Activated CD4-positive, alpha-beta memory T cell treated with anti-CD3 and anti-CD28 coated beads, Interleukin-2, amount 10 ng/mL, durations not matched to agents 7 days and 5 days (primary cell): ENCODE measurements at places on chromosomes 3 and 15. TPM values are rescaled to one million over a fixed set of nuclear protein-coding genes. Genes with fewer than 3 reads are reported as not detected.

DNA sequence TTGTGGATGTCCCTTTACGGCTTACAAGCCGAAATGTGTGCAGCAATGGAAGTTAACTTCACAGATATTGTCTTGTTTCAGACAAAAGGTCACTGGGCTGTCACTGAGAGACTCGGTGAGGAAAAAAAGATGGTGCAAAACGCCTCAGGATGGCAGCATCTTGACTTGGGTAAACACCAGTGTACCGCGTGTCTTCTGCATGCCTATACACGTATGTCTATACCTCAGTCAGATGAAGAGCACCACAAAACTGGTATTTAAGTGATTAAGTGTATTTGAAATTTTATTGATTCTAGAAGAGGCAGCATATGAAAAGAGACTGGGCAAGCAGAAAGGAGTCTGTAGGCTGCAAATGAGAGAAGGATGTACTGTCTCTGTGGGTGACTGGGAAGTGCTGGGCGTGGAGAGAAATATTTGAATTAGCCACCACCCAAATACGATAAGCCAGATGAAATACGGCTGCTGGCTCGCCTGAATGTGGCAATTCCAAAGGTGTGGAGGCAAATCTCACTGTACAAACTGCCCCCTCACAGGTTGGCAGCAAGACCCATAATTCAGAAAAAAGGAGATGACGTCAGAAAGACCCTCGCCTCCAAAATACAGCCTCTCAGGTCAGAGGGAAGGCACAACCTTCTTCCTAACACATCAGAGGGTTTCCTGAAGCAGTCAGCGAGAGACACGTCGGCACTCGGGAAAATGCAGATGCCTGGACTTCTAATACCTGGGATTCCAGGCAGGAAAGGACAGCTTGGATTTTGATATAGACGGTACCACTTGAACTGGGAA lies 53.4 kb upstream of the NEO1 start:
- H3K4me1 ChIP-seq = peaks cover 2% of the 10 kb centered on the region
- no peak overlapping the region for H3K27ac ChIP-seq
- H3K4me3 ChIP-seq = no peak overlapping the region
- H3K36me3 ChIP-seq = no peaks in the 10 kb centered on the region
- no peak for DNase-seq
- peaks cover 38% of the 10 kb centered on the region for H3K27me3 ChIP-seq

CDHR4 gene
- not detected for total RNA-seq

DNA sequence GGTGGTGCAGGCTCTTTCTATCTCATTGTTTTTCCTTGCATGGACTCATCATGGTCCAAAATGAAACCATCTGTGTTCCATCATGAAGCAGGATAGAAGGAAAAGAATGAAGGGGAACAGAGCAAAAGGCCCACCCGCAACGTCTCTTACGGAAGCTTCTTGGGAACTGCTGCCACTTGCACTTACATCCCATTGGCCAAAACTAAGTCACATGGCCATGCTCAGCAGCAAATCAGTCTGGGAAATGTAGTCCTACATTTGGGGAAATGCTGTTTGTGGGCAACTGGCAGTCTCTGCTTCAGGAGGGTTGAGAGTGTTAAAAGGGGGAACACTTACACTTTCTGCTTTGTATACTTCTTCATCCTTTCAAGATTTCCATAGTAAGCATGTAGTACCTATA lies 191.6 kb downstream of the SV2B start:
- H3K36me3 ChIP-seq = no peaks in the 10 kb centered on the region
- no peak for DNase-seq
- H3K4me1 ChIP-seq = no peaks in the 10 kb centered on the region
- H3K4me3 ChIP-seq = no peak overlapping the region

DNA sequence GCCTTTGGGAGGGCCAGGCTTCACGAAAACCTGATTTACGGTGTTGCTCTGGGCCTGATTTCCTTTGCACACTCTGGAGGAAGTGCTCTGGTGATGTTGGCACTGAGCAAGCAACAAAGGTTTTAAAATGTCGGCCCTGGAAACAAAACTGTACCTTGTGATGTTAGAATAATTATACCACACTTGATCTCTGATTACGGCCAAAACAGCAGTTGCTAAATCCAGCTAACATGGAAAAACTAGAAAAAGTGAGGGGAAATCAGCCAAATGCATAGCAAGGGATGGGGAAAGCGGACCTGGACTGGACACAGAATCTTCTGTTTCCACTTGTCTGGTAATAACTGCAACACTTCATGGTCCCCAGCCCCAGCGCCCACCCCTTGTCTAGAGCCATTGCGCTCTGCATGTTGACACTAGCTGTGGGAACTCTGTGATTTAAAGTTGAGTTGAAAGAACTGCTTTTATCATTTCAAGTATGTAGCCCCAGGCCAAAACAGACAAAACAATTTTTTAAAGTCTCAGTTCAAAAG lies 120.1 kb downstream of the VGLL4 start:
- H3K27ac ChIP-seq = no peak overlapping the region
- H3K4me1 ChIP-seq = no peaks in the 10 kb centered on the region
- peaks cover 7% of the 10 kb centered on the region for H3K36me3 ChIP-seq
- DNase-seq = no peak
- H3K4me3 ChIP-seq = no peak overlapping the region

- H3K4me1 ChIP-seq = no peaks in the 10 kb centered on the region
- no peak overlapping the region for H3K27ac ChIP-seq
- no peak overlapping the region for H3K4me3 ChIP-seq
Measured at GRCh38 chr3:194758716-194759115, 73.0 kb downstream of the FAM43A start.

- no peaks in the 10 kb centered on the region for H3K36me3 ChIP-seq
- no peaks in the 10 kb centered on the region for H3K4me1 ChIP-seq
- H3K27me3 ChIP-seq = peaks cover 7% of the 10 kb centered on the region
- DNase-seq = no peak
- no peak overlapping the region for H3K27ac ChIP-seq
Measured at GRCh38 chr3:157398598-157398997, 38.1 kb upstream of the PTX3 start.

DNA sequence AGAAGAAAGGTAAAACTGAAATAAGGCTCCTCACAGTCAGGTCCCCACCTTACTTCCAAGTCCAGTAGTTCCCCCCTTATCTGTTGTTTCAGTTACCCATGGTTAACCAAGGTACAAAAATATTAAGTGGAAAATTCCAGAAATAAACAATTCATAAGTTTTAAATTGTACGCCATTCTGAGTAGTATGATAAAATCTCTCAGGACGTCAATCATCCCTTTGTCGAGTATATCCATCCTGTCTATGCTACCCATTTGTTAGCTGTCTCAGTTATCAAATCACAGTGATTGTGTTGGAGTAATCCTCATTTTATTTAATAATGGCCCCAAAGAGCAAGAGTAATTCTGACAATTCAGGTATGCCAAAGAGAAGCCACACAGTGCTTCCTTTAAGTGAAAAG lies 43.9 kb downstream of the LRRFIP2 start:
- no peak overlapping the region for H3K27ac ChIP-seq
- no peak for DNase-seq
- H3K4me3 ChIP-seq = no peak overlapping the region
- H3K27me3 ChIP-seq = no peaks in the 10 kb centered on the region
- peaks cover 12% of the 10 kb centered on the region for H3K36me3 ChIP-seq
- peaks cover 23% of the 10 kb centered on the region for H3K4me1 ChIP-seq

LARP6 gene
- total RNA-seq = not detected

DNA sequence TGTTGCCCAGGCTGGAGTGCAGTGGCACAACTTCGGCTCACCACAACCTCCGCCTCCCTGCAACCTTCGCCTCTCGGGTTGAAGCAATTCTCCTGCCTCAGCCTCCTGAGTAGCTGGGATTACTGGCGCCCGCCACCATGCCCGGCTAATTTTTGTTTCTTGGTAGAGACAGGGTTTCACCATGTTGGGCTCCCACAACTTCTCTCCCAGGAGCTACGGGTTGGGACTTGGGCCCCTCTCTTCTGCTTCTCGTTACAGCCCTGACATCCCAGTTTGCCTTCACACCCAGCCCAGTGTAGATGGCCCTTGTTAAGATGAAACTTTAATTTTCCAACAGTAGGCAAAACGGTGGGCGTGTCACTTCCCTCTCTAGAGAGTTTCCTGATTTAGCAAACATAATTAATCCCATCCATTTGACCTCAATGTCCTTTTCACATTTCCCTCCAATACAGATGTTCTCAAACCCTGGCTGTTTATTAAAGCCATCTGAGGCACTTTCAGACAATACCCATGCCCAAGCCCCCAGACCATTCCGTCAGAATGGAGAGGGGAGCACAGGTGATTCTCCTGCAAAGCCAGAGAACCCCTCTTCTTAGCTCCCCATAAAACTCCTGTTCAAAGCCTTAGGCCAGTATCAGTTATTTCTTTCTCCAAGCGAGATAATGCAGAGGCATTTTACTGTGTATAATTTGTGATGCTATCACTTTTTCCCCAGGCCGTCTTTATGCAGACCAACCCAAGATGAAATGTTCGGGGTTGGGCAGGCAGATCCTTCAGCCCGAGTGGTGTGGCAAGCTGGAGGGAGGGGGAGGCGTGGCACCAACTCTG lies 245.7 kb downstream of the XXYLT1 start:
- peaks cover 14% of the 10 kb centered on the region for H3K27me3 ChIP-seq
- no peaks in the 10 kb centered on the region for H3K4me1 ChIP-seq
- H3K4me3 ChIP-seq = no peak overlapping the region
- no peaks in the 10 kb centered on the region for H3K36me3 ChIP-seq

DNA sequence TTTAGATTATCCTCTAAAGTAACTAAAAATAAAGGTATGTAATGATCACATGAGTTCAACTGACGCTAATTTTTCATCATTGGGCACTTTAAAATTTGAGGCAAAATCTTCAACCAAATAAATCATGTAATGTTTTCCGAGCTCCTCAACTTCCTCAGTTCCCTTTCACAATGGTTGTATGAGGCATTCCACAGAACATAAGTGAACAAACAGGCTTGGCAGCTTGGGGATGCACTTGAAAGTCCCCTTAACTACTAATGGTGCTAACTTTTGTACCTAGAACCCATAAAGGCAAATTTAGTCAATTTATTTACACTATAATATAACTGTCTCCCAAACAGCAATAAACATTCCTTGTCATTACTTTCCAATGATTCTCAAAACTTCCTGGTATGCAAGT lies 1137.9 kb downstream of the ROBO2 start:
- H3K36me3 ChIP-seq = no peaks in the 10 kb centered on the region
- no peak overlapping the region for H3K27ac ChIP-seq
- H3K4me1 ChIP-seq = no peaks in the 10 kb centered on the region
- no peak overlapping the region for H3K4me3 ChIP-seq
- no peak for DNase-seq

TLR9 gene
- total RNA-seq = 0.55 TPM

MRPS11 gene
- 48.5 TPM for total RNA-seq

MESP2 gene
- not detected for total RNA-seq

DNA sequence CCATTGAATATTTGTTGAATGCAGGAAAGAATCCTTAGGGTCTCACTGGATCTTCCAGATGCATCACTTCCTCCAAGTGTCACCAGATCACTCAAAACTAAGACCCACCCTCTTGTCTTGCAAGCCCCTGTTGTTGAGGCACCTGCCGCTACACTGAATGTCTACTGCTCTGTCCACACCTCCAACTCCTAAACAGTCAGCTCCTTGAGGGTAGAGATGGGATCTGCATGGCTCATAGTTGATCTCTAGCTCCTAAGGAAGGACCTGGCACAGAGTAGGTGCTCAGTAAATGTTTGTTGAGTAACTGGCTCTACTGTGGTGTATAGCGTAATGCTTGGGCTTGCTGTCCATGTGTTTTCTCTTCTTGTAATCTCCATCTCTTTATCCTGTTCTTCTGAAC lies 8.8 kb downstream of the SLC6A20 start:
- no peaks in the 10 kb centered on the region for H3K4me1 ChIP-seq
- no peak overlapping the region for H3K4me3 ChIP-seq
- H3K27ac ChIP-seq = no peak overlapping the region
- peaks cover 61% of the 10 kb centered on the region for H3K27me3 ChIP-seq

DNA sequence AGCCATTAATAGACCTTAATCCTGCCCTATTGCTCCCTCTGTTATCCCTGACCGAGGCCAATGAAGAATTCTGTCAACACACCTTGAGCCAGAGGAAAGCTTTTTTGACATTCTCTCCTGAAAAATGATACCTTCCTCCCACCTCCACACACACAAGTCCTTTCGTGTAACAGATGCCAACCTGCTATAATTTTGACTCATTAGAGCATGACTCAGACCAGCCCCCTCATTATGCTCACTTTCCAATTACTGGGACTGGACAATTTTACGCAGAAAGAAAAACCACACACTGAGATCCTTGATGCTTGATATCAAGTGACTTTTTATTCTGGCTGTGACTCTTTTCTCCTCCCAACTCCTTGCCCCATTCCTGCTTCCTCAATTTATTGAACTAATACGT lies 50.9 kb downstream of the LSAMP start:
- no peaks in the 10 kb centered on the region for H3K27me3 ChIP-seq
- no peaks in the 10 kb centered on the region for H3K36me3 ChIP-seq
- H3K4me1 ChIP-seq = no peaks in the 10 kb centered on the region
- DNase-seq = no peak
- H3K27ac ChIP-seq = no peak overlapping the region
- no peak overlapping the region for H3K4me3 ChIP-seq

GRCh38 chr3:106231086-106231485 lies 362.3 kb upstream of the CBLB start:
- H3K4me1 ChIP-seq = peaks cover 50% of the 10 kb centered on the region
- H3K27ac ChIP-seq = peak overlapping the region; percentile 87
- peak overlapping the region; percentile 40 for H3K4me3 ChIP-seq
- H3K36me3 ChIP-seq = peaks cover 61% of the 10 kb centered on the region
- H3K27me3 ChIP-seq = no peaks in the 10 kb centered on the region

GUCA1C gene
- not detected for total RNA-seq

DNA sequence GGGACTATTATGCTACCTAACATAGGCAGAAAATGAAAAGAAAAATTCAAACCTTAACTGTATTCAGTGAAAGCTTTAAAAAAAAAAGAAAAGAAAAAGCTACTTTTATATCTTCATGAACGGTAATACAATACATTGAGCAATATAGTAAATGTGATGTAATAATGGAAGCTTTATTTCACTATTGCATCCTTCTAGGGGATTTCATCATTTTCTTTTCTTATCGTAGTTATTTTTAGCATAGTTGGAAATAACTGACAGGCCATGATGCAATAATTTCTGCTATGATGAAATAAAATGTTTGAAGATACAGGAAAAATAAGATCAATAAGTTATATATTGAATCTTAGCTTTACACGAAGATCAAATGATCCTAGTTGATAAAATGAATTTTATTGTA lies 40.3 kb upstream of the ZCWPW2 start:
- H3K36me3 ChIP-seq = no peaks in the 10 kb centered on the region
- no peak for DNase-seq
- H3K27me3 ChIP-seq = no peaks in the 10 kb centered on the region
- H3K27ac ChIP-seq = no peak overlapping the region
- H3K4me1 ChIP-seq = peaks cover 1% of the 10 kb centered on the region

HCN4 gene
- not detected for total RNA-seq

SLC28A1 gene
- total RNA-seq = not detected

SNUPN gene
- total RNA-seq = 29.6 TPM

GRCh38 chr3:60781935-60782334 lies 469.3 kb downstream of the FHIT start:
- no peak for DNase-seq
- no peaks in the 10 kb centered on the region for H3K4me1 ChIP-seq
- no peaks in the 10 kb centered on the region for H3K27me3 ChIP-seq
- no peak overlapping the region for H3K27ac ChIP-seq
- no peak overlapping the region for H3K4me3 ChIP-seq

GOLGA8T gene
- not detected for total RNA-seq

ZNF80 gene
- 0.28 TPM for total RNA-seq
